Stimulated activated CD4-positive, alpha-beta T cell treated with anti-CD3 and anti-CD28 coated beads, Interleukin-2, amount 100 ng/mL, for 4 hours (primary cell): ENCODE measurements at places on chromosomes 3 and 15.

DNA sequence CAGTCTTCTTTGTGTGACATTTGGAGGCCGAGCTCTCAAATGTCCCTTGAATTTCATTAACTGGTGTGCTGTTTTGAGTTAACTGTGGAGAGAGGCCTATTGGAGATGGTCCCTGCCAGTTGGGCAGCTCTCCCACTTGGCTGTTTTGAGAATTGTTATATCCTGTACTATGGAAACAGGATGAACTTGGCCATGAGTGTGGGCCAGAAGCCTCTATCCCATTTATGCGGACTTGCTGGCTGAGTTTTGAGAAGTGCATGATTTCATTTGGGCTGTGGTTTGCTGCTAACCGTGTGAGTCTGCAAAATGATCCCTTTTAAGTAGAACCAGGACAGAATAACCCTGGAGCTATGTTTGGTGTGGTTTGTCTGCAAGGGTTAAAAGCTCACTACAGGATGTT is 366.0 kb downstream of the PTPRG start:
- no peak for DNase-seq

- DNase-seq: no peak
These were observed 612.8 kb downstream of the ZPLD1 start for GRCh38 chr3:103047640-103048039.

GRCh38 chr3:136567599-136568188 is 184.5 kb downstream of the STAG1 start:
- no peak for DNase-seq

DNA sequence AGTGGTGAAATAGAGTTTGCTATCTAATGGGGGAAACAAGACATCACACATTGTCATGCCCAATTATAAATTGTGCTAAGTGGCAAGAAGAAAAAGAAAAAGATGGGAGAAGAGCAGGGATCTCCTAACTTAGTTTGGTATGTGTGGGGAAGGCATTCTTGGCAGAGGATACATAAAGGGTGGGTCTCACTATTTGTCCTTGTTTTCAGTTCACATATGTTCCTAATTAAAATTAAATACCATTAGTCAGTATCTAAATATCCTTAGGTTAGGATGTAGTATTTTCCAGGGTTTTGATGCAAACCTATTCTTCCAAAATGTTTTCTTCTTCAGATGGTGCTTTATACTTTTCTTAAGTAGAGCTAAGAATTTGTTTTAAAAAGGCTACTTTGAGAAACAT is 173.7 kb downstream of the B3GALNT1 start:
- DNase-seq: no peak

DNA sequence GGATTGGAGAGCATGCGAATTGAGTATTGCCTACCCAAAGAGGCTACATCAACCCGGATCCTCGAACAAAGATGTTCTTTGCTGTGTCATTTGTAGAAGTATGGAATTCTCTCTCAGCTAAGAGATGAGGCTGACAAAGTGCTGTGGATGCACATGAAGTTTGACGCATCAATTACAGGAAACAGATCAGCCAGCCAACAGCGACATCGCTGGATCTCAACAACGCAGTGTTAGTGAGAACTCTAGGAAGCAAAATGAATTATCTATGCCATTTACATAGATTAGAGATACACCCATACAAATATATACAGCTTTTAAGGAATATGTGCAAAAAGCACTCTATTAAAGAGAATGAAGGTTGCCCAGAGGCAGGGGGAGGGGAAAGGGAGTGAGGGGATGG is 160.6 kb upstream of the RGMA start:
- DNase-seq: no peak

GRCh38 chr3:100606894-100607512 is 2.4 kb upstream of the ADGRG7 start:
- DNase-seq: no peak

- DNase-seq: no peak
These were observed 118.1 kb downstream of the CLSTN2 start for GRCh38 chr3:140052771-140053702.

DNA sequence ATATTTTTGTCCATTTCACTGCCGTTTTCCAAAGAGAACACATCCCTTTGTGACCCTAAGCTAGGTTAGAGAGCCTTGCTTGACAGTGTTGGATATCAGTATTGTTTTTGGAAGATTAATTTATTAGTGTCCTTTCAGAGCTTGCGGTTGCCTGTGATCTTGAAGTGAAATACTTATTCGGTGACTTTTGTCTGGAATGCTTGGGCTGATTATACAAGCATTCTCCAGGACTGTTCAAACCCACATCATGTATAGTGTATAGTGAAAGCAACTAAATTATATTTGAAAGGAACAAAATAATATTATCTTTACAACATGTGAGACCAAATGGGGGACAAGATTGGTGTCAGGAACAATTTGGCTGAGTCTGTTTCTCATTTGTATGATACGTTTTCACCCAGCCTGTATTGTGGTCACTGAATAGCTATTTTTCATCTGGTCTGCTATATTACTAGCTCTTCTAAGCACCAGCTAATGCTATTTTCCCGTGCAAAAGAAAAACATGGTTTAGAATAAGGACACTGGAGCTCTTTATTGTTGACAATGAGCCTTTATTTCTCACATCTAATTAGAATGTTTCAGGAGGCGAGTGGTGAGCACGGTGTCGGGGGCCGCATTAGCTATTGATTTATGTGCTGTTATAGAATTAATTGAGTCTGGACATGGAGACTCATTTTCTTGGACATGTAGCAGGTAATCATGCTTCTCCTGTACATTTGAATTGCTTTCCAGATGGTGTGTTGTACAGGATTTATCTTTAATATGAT is 158.1 kb downstream of the APBA2 start:
- DNase-seq: no peak

GRCh38 chr3:172342097-172342659 is 106.1 kb downstream of the GHSR start:
- no peak for DNase-seq

- no peak for DNase-seq
These were observed 491.5 kb upstream of the TGFBR2 start for GRCh38 chr3:30114918-30115317.

DNA sequence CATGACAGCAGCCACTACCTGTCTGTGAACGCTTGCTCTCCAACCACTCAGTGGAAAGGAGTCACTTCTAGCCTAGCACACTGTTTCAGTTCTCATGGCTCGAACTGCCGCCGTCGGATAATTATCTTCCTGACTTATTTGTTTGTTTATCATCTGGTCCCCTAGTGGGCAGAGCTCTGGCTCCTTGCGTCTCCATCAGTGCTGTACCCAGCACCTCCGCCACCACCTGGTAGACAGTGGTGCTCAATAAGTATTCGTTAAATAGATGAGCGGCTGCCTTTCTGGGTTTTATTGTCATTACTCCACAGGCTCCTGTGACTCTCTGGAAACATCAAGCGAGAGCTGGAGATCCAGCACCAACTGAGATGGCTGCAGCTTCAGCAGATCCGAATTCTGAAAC is 297.5 kb downstream of the NTRK3 start:
- no peak for DNase-seq

GRCh38 chr3:167872032-167872431 is 136.5 kb downstream of the SERPINI1 start:
- no peak for DNase-seq

DNA sequence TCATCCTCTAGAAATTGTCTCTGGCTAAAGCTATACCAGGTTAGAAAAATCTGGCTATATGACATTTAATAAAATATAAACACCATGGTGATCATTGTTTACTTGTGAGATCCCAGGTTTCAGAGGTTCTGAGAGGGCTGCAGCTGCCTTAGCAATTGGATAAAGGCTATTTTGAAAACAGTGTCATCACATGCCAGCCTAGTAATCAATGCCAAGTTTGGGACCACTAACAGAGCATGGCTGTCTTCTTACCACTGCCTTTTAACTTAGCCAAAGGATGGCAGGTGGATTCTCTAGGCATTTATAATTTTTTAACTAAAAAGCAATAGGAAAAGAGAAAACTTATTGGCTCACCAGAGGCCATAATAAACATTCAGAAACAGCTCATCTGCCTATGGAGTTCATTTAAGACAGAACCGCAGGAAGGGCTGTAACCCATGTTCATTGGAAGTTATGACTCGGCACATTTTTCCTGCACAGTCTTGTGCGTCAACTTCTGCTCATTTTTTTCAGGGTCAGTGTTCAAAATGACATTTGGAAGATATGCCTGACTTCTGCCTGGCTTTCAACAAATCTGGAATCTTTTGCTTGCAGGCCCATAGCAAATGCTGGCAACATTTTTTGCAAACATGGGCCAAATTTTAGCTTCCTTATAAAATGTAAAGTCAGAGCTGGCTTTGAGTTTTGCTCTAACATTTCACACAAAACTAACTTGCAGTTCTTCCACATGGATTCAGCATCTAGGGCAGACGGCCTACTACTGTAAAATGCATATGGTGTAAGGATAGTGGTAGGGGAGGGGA is 476.0 kb upstream of the TBL1XR1 start:
- no peak for DNase-seq

DNA sequence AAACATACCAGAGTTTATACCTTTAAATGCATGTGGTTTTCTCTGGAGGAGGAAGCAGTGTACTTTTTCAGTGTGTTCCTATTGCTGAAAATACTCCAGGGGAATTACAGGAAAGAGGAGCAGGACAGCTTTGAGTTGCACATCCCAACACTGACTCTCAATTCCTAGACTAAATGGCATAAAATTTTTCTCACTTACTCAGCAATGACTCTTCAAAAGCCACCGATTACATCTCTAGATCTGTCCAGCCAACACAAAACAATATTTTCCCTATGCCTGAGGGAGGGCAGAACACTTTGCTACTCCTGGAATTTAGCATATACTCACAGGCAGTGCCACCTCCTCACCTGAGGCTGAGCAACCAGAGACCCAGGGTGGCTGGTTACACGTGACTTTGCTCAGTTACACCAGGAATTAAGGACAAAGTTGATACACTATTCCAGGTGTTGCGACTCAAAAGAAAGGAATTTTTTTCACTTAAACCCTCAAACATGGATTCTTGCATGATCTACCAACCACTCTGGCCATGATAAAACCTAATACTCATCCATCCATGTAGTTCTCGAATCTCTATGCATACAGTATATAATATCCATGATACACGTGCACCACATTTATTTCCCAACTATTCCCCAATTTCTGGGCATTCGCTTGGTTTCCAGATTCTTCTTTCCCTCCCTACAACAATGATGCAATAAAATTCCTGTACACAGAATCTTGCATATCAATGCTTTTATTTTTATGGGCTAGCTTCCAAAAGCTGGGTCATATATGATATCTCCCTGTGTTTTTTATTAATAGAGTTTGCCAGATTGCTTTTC is 194.6 kb downstream of the THRB start:
- DNase-seq: no peak

GRCh38 chr3:147415874-147416273 is 6.7 kb downstream of the ZIC1 start:
- no peak for DNase-seq

DNA sequence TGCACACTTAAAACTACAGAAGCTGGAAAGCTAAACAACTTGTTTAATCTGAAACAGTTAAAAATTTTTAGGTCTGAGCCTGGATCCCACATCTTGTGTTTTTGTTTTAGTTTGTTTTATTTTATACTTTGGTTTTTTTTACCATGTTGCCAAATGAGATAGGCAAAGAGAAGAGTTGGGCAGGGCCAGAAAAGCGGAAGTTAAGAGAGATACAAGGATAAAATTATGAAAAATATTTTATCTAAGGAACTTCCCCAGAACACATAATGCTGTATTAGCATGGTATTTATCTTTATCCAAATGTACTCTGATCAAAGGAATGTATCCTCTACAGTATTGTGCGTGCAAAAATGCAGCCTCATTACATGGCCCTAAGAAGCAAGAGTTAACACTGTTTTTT is 50.7 kb downstream of the PROS1 start:
- DNase-seq: no peak

GRCh38 chr15:40743485-40743901 is 11.6 kb downstream of the RMDN3 start:
- no peak for DNase-seq

GRCh38 chr3:127772827-127773751 is 49.2 kb downstream of the MGLL start:
- DNase-seq: no peak

DNA sequence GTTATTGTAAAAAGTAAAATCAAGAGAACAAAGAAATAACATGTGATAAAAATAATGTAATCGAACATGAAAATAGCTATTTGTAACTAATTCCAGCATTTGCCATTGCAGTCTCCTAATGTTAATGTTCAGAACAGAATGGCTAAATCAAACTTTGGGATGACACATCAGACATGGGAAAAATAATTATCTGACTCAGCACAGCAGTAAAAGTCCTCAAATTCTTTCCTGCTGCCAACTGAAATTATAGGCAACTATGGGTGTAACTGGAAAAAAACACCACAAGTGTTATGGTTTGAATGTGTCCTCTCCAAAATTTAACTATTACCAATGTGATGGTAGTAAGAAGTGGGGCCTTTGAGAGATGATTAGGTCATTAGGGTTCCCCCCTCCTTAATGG is 446.7 kb downstream of the C3orf38 start:
- no peak for DNase-seq

DNA sequence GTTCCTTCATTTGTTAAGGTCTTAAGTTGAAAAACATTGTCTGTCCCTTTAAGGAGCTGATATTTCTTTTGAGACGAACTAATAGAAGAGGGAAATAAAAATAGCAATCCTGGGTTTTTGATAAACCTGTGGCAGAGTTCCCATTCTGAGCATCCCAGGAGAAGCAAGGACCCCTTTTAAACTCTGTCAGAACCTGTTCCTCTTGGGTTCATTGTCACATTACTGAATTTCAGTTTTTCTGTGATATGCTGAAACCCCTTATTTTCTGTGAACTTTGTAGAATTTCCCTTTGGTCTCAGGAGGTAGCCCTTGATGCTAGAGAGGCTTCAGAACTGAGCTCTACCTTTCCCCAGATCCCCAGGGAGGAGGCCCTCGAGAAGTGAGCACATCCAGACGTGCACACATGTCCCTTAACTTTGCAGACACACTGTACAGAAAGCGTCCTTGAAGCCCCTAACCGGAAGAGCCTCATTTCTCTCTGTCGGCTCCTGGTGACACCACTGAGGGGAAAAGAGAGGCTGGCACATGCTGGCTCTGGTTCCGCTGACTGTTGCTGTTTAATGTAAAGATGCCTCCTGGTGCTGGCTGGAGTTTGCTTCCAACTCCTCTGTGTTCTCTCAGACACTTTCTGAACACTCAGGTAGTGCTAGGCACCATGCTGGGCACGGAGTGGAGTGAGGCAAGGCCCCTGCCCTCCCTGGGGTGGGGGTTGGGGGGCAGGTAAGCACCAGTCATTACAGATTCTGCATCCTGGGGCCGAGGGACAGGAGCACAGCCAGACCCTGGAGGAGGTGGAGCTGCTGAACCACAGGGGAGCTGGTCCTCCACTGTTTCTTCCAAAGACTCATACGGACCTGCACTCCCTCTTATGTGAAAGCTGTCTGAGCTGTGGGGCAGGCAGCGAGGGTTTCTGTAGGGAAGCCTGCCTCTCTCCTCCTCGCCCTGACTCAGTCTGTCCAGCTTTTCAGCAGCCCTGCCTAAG is 77.5 kb downstream of the CHDH start:
- no peak for DNase-seq

DNA sequence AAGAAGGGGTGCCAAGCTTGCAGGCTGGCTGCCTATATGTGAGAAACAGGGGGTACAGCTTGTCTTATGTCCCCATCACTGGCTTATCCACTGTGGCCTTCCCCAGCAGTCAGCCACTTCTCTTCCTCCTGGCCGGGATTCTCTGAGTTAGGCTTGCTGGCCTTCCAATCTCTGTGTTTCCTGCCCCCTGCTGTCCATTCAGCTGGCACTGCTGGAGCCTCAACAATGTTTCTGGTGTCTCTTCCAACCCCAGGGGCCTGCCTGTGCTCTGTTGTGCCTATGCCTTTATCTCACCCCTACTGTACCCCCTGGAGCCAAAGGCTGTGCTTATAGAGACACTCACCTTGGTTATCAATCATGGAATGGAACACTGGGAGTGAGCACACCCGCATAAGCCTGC is 36.5 kb downstream of the ANAPC13 start:
- no peak for DNase-seq
